ENCODE measurements at places on chromosomes 11 and 22. TPM values are rescaled to one million over a fixed set of nuclear protein-coding genes. Genes with fewer than 3 reads are reported as not detected.

DDI1 gene
- total RNA-seq: not detected

EIF3F gene
- total RNA-seq: 286 TPM

FGF19 gene
- total RNA-seq: not detected

CYTH4 gene
- total RNA-seq: 0.59 TPM

MFRP gene
- total RNA-seq: not detected

RIMBP3B gene
- total RNA-seq: 0.29 TPM
